ENCODE measurements at places on chromosomes 7 and 10. TPM values are rescaled to one million over a fixed set of nuclear protein-coding genes. Genes with fewer than 3 reads are reported as not detected.

The NSMCE4A gene
- polyA plus RNA-seq = 138 TPM

The NPSR1 gene
- polyA plus RNA-seq = not detected

The ZNF467 gene
- 11.9 TPM for polyA plus RNA-seq

The EPHB6 gene
- 14.8 TPM for polyA plus RNA-seq

The GIMAP8 gene
- polyA plus RNA-seq = not detected

The VTI1A gene
- 28.7 TPM for polyA plus RNA-seq

The SYT15 gene
- 0.16 TPM for polyA plus RNA-seq

The FOXK1 gene
- polyA plus RNA-seq = 7.4 TPM

The AFAP1L2 gene
- 1.2 TPM for polyA plus RNA-seq

The METTL27 gene
- polyA plus RNA-seq = 2.4 TPM

The NUTM2A gene
- polyA plus RNA-seq = 3.0 TPM

The ATG9B gene
- 1.2 TPM for polyA plus RNA-seq

The FEZF1 gene
- 1.1 TPM for polyA plus RNA-seq

The TMEM176A gene
- not detected for polyA plus RNA-seq

The GARIN1A gene
- 1.7 TPM for polyA plus RNA-seq

The ORC5 gene
- 27.3 TPM for polyA plus RNA-seq

The KLF14 gene
- polyA plus RNA-seq = 0.48 TPM

The PPP1R9A gene
- polyA plus RNA-seq = 54.1 TPM

The UPK3B gene
- polyA plus RNA-seq = 0.88 TPM

The LIPK gene
- polyA plus RNA-seq = not detected

The ASZ1 gene
- not detected for polyA plus RNA-seq

The PLAC9 gene
- polyA plus RNA-seq = not detected

The CUBN gene
- polyA plus RNA-seq = 8.7 TPM

The GRM8 gene
- polyA plus RNA-seq = 1.5 TPM

The FAM25A gene
- polyA plus RNA-seq = not detected

The TBRG4 gene
- 75.3 TPM for polyA plus RNA-seq

The MOGAT3 gene
- not detected for polyA plus RNA-seq

The JCAD gene
- polyA plus RNA-seq = 2.3 TPM

The SLC13A1 gene
- not detected for polyA plus RNA-seq

The CTAGE15 gene
- not detected for polyA plus RNA-seq

The NXPH1 gene
- polyA plus RNA-seq = 24.9 TPM
